ENCODE measurements at places on chromosomes 3 and 15. TPM values are rescaled to one million over a fixed set of nuclear protein-coding genes. Genes with fewer than 3 reads are reported as not detected.

Gene MYZAP
- total RNA-seq: 5.1 TPM

Gene TMEM207
- total RNA-seq: not detected

Gene TMC3
- total RNA-seq: not detected

Gene STXBP5L
- total RNA-seq: not detected

Gene GOLGA8R
- total RNA-seq: 0.60 TPM

Gene ALPK3
- total RNA-seq: 0.28 TPM

Gene EPHA3
- total RNA-seq: not detected

Gene CACNA1D
- total RNA-seq: not detected

Gene CCDC54
- not detected for total RNA-seq

Gene FAM240A
- total RNA-seq: not detected

Gene C2CD4B
- not detected for total RNA-seq

Gene GHRL
- not detected for total RNA-seq

Gene KLHL40
- total RNA-seq: not detected

Gene COPS2
- total RNA-seq: 38.9 TPM

Gene ZIC1
- total RNA-seq: not detected

Gene GRK7
- total RNA-seq: 0.07 TPM

Gene FSTL1
- 69.8 TPM for total RNA-seq

Gene NEK11
- total RNA-seq: 2.8 TPM

Gene PLSCR2
- not detected for total RNA-seq

Gene SPINK8
- not detected for total RNA-seq

Gene SH3GL3
- total RNA-seq: 1.7 TPM

Gene HTR3E
- not detected for total RNA-seq

Gene MYRIP
- total RNA-seq: not detected

Gene MUSTN1
- total RNA-seq: 0.79 TPM

Gene PARP9
- 7.5 TPM for total RNA-seq

Gene DCLK3
- not detected for total RNA-seq

Gene RNF7
- 97.0 TPM for total RNA-seq

Gene PCSK6
- total RNA-seq: 7.8 TPM

Gene ERC2
- 0.56 TPM for total RNA-seq

Gene RABL3
- 7.2 TPM for total RNA-seq

Gene PRR20G
- total RNA-seq: not detected

Gene FYCO1
- 10.8 TPM for total RNA-seq

Gene TRIM42
- not detected for total RNA-seq

Gene TRIM71
- not detected for total RNA-seq

Gene SST
- total RNA-seq: not detected

Gene ANKUB1
- 1.7 TPM for total RNA-seq

Gene MINAR1
- 0.14 TPM for total RNA-seq

Gene IGDCC3
- not detected for total RNA-seq

Gene LRRIQ4
- not detected for total RNA-seq

Gene CYP8B1
- not detected for total RNA-seq

Gene ZNF860
- total RNA-seq: 2.5 TPM

Gene ISLR
- not detected for total RNA-seq

Gene ADCY5
- not detected for total RNA-seq

Gene OR5K3
- not detected for total RNA-seq

All from airway epithelial cell (primary cell).